ENCODE measurements at places on chromosomes 12 and 14.

DNA sequence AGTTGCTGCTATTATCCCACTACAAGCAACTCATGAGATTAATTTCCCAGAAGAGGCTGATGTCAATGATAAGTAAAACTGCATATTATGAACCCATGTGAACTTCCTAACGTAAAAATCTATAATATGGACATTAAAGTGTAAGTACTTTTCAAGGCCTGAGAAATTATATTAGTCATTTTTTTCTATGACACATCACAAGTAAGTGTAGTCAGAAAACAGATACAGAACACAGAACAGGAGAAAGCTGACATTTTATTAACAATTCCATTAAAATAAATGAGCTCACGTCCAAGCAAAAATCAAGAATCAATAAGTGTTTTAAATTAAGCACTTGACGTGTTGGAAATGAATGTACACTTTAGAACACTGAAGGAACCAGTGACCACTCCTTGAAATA is 155.0 kb downstream of the MDGA2 start:
- DNase-seq: no peak

GRCh38 chr12:124581307-124582107 is 14.1 kb upstream of the NCOR2 start:
- no peak for DNase-seq

GRCh38 chr12:58066296-58066695 is 124.9 kb downstream of the ATP23 start:
- DNase-seq: no peak

- DNase-seq: no peak
Measured at GRCh38 chr14:31596342-31597095, 35.3 kb downstream of the NUBPL start.

- no peak for DNase-seq
Measured at GRCh38 chr14:103543140-103543539, 14.1 kb downstream of the TRMT61A start.

- DNase-seq: no peak
Measured at GRCh38 chr12:57272337-57273151, 21.6 kb upstream of the STAC3 start.

DNA sequence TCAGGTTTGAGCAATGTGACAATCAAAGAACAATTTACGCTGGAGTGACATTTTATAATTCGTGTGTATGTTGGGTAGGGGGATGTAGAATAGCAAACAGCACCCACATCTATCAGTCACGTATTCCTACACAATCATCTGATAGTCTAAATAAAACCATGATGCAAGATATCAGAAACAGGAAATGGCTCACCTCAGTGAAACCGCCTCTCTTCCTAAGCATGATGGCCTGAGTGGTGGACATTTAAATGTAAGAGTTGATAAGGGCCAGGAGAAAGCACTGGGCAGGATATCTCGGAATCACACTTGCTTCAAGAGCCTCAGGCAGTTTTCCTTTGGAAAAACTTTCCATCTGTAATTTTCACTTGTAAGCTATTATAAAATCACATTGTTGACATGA is 128.2 kb downstream of the GRIP1 start:
- DNase-seq: no peak

GRCh38 chr12:43318021-43318420 is 234.0 kb downstream of the ADAMTS20 start:
- no peak for DNase-seq

- DNase-seq: no peak
Measured at GRCh38 chr12:44875954-44876543, at the start of gene NELL2. NELL2 (minus strand) TSS chr12:44876315; CDS start chr12:44875869, 446 bp downstream.

DNA sequence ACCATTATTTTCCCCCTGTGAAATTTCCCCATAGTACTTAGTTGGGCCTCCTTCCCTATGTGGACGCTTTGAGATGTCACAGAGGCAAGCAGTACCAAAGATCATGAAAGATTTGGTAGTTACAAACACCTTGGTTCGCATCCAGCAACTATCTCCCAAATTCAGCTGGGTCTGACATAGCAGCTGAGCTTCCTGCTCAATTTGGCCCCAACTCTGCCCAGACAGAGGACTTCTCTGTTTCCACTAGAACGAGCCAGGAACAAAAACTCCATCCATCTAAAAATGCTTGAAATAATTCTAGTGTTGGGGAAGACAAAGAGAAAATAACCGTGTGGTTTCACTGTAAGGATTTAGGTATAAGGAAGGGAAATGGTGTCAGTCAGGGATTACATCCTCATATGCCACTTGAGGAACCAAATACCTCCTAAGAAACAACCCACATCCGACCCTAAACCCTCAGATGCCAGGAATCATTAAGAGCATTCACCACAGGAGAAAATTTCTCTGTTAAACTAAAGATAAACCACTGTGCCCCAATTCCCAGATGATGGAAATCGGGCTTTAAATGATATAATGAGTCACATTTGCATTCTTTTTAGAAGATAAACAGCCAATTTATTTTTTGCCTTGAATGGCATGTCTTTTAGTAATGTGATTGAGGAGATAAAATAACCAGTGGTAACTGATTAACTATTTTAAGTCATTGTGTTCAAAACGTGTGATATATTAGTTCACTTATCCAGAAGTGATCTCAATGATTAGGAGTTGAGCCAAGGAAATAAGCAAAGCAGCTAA is 103.7 kb upstream of the IFNG-AS1 start:
- DNase-seq: no peak

DNA sequence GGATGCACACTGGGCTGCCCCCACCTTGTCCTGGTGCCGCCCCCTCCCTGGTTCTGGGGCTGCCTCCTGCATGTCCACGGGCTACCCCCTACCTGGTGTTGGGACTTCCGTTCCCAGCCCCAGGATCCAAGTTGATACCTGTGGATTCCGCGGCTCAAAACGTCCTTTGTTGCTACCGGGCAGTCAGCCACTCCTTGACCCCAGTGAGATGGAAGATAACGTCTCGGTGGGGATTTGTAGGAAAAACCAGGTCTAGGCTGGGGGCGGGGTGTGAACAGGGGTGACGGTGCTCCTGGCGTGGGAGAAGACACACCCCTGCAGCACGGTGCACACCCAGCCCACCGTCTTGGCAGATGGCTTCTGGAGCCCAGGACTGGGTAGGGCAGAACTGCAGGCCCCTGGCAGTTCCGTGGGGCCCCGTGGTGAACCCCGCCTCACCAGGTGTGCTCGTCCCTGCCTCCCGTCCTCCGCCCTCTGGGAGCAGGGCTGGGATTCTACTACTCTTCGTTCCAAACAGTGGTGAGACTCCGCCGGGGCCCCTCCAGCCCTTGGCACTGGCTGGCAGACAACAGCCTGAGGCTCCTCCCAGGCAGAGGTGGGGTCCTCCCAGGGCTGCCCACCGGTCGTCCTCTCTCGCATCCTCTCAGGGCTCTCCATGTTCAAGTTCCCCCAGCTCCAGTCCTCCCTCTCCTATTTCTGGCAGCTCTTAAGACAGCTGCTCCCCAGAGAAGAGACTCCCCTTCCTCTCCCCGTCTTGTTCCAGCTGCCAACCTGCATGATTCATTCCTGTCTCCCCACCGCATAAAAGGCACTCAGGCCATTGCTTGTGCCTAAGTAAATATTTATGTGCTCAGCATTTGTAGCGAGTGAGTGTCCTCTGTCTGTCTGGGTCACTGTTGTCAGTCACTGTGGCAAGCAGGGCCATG is 75.5 kb downstream of the FBXL14 start:
- no peak for DNase-seq

DNA sequence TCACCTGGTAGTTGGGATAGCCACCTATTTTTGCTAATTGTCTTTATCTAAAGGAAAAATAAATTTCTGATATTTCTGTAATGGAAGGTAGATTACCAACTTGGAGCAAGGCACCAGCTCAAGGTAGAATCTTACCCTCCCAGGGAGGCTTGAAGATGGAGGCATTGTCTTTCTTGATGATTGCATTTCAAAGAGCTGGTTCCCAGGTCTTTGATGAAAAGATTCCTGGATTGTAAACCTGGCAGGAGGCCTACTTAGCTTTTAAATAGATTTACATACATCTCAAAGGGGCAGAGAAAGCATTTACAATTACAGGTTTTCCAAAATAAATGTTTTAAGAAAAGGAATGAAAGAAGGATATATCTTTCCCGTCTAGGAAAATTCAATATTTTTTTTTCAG is 729.2 kb downstream of the LRFN5 start:
- no peak for DNase-seq

- DNase-seq: no peak
Measured at GRCh38 chr12:117881517-117881916, 87.3 kb downstream of the KSR2 start.

DNA sequence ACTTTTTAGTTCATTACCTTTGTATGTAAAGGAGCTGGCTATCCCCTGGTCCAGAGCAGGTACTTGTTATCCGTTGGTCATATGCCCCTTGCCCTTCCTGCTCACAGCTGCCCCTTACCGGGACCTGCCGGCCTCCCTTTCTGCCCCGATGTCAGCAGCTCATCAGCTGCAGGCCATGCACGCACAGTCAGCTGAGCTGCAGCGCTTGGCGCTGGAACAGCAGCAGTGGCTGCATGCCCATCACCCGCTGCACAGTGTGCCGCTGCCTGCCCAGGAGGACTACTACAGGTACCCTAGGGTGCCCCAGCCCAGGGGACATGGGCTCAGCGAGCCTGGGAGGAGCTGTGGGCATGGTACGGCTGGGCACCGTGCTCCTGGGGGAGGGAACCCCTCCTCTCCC is 2.3 kb upstream of the RNU7-1 start:
- no peak for DNase-seq

GRCh38 chr12:114684098-114684869 is at the start of gene TBX3:
TBX3 (minus strand) TSS chr12:114684175; CDS start chr12:114683200, 975 bp downstream.
- DNase-seq: peak; percentile 61

- no peak for DNase-seq
Measured at GRCh38 chr14:42185718-42186117, 579.0 kb downstream of the LRFN5 start.

DNA sequence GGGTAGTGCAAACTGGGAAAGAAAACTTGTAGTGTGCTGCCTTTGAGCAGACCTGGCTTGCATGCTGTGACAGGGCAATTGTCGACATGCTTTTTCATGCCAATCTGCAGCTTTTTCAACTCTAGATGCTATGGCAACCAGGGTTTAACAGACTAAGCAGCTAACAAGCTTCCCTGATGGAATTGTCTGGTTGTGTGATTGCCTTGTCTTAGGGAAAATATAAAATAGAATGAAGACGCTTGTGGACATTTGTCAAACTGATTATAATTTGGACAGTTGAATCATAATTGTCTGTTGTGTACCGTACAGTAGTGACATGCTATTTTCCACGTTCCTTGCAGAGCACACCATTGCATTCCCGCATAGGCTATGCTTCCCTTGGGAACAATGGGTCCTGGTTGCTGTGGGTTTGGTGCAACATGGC is 113.0 kb downstream of the FOXG1 start:
- DNase-seq: no peak

GRCh38 chr12:47943623-47944340 is 19.6 kb upstream of the TMEM106C start:
- DNase-seq: no peak

GRCh38 chr14:59428581-59429012 is 36.6 kb downstream of the GPR135 start:
- DNase-seq: no peak

Measured in thoracic aorta (tissue), 2 donors.